Naive thymus-derived CD8-positive, alpha-beta T cell (primary cell): ENCODE measurements at places on chromosomes 5 and 9. TPM values are rescaled to one million over a fixed set of nuclear protein-coding genes. Genes with fewer than 3 reads are reported as not detected.
A peak's percentile ranks its signal among the peaks of the same experiment; 100 is the strongest.

DNA sequence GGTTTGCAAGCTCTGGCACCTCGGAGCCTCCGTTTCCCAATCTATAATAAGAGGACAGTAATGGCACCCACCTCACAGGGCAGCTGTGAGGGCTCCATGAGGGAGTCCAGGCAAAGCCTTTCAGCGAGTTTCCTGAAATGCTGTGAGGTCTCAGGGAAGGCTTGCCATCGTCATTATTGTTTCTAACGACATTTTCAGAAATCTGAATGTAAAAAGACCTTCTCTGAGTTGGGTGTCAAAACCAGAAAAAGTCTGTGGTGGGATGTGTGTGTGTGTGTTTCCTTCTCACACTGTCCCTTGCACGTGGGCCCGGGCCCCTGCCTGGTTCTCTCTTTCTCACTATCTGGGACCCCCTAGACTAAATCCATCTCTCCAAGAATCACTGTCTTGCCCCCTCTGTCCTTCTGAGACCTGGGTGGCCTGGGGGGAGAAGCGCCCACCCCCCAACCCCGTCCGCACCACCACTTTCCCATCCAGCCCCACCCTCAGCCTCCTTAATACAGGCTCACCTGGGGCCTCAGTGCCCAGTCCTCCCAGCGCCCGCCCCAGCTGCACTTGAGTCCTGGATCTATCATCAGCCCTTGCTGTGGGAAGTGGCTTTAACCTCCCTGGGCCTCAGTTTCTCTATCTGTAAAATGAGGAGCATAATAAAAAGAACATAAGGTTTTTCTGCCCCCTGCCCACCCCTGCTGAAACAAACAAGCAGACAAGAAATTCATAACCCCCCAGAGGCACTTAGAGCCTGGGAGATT, 180.3 kb downstream of the C9orf50 start:
- DNase-seq, result no peak
- H3K4me1 ChIP-seq, result peaks cover 29% of the 10 kb centered on the region
- H3K36me3 ChIP-seq, result no peaks in the 10 kb centered on the region

DNA sequence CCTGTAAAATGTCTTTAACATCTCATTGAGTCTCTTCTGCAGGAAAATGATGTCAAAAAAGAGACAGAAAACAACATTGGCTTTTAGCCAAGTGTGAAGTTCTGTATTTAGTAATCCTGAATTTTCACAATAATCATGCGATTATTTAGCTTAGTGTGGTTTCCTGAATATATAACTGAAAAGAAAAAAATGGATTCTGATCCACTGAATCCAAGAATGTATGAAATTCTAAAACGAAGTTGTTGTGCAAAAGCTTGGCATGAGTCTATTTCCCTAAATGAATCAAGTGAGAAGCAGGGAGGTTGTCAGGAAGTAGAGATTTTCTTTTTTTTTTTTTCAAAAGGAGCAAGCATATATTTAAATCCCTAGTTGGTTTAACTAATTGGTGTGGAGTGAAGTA, 145.9 kb upstream of the CDH6 start:
- H3K36me3 ChIP-seq, result no peaks in the 10 kb centered on the region
- H3K27me3 ChIP-seq, result no peaks in the 10 kb centered on the region
- no peak overlapping the region for H3K27ac ChIP-seq
- DNase-seq, result no peak
- no peaks in the 10 kb centered on the region for H3K4me1 ChIP-seq
- H3K4me3 ChIP-seq, result no peak overlapping the region

GRCh38 chr5:10410662-10411061, 31.0 kb upstream of the ROPN1L start:
- peak overlapping the region; percentile 55 for H3K27ac ChIP-seq
- H3K27me3 ChIP-seq, result no peaks in the 10 kb centered on the region
- H3K4me1 ChIP-seq, result peaks cover 8% of the 10 kb centered on the region
- no peak overlapping the region for H3K4me3 ChIP-seq
- DNase-seq, result no peak

GRCh38 chr5:128464596-128464995, 73.4 kb downstream of the FBN2 start:
- H3K4me3 ChIP-seq, result no peak overlapping the region
- H3K27ac ChIP-seq, result no peak overlapping the region
- H3K27me3 ChIP-seq, result no peaks in the 10 kb centered on the region
- DNase-seq, result no peak
- H3K36me3 ChIP-seq, result no peaks in the 10 kb centered on the region

DNA sequence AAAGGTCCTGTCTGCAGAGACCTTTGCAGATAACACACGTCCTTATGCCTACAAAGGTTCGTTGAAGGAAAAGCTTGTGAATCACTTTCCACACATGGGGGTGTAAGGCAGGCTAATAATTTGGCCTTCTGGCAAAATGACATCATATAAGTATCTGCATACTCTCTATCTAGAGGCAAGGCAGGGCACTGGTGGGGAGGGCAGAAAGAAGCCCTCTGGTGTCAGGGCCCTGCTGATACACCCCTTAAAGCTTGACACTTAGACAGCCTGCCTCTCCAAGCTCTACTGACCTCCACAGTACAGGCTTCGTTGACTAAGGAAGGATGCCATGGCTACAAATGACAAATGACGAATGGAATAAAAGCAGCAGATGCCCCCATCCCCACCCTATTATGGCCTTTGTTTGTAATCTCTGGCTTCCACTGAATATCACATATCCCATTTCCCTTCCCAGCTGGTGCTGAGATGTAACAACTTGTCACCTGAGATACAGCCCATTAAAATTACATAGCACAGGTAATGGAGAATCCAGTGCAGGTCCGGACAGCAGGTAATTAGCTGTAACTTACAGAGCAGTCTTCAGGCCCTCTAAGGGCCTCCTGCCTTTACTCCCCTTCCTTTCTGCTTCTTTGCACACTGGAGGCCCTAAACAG, 76.9 kb upstream of the IFNK start:
- H3K36me3 ChIP-seq, result no peaks in the 10 kb centered on the region
- no peak overlapping the region for H3K4me3 ChIP-seq
- no peak for DNase-seq
- H3K27ac ChIP-seq, result no peak overlapping the region
- peaks cover 6% of the 10 kb centered on the region for H3K4me1 ChIP-seq

DNA sequence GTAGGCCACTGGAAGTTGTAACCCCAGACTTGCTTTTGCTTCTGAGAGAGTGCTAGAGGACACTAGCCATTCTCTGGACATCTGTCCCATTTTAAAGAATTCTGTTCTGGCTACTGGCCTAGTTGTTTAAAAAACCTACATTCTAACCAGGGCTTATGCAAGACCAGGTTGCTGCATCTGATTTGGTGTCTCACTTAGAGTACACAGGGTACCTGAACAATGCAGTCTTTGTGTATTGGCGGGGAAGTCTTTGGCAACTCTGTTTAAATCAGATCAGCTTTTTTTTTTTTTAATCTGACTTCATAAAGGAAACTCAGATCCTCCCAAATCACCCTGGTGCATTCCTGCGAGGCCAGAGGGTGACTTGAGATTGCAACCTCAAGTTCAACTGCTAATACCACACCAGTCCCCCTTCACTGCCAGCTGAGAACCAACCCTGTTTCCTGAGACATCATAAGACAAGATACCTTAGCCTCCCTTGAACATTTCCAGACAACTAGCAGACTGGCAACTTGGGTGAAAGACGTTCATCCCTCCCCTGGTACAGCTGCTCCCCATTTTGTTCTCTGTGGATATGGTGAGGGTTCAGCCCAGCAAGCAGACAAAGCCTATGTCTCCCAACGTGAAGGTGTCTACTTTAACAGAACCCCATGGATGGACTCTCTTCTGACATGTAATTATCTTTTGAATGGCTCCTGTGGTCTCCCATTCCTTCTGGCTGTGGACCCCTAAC, 27.0 kb downstream of the SKP1 start:
- H3K4me1 ChIP-seq, result peaks cover 86% of the 10 kb centered on the region
- peaks cover 18% of the 10 kb centered on the region for H3K36me3 ChIP-seq
- DNase-seq, result no peak
- H3K27ac ChIP-seq, result peak overlapping the region; percentile 91

EGFLAM gene
- not detected for polyA plus RNA-seq

FABP6 gene
- polyA plus RNA-seq, result not detected

TRIO gene
- polyA plus RNA-seq, result 1.2 TPM
